ENCODE measurements at places on chromosomes 12 and 14.

GRCh38 chr12:130557886-130558765 lies 158.0 kb downstream of the RIMBP2 start:
- no peak for DNase-seq

GRCh38 chr12:107586256-107586970 lies 99.2 kb upstream of the PWP1 start:
- no peak for DNase-seq

- no peak for DNase-seq
Observed at GRCh38 chr12:112891093-112892024, 15.4 kb upstream of the OAS1 start.

GRCh38 chr12:57875753-57876547 lies 29.4 kb upstream of the CTDSP2 start:
- no peak for DNase-seq

DNA sequence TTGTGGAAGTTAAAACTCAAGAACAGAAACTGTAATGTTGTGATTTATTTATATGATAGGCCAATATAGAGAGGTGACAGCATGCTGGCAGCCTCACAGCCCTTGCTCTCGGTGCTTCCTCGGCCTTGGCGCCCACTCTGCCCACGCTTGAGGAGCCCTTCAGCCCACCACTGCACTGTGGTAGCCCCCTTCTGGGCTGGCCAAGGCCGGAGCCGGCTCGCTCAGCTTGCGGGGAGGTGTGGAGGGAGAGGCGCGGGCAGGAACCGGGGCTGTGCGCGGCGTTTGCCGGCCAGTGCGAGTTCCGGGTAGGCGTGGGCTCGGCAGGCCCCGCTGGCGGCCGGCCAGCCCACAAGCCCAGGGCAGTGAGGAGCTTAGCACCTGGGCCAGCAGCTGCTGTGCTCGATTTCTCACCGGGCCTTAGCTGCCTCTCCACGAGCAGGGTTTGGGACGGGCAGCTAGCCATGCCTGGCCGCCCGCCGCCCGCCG lies 65.8 kb upstream of the SLC8A3 start:
- DNase-seq: no peak

Data from AG04450 (cell line).